ENCODE measurements at places on chromosomes 16 and 17.

GRCh38 chr16:1364510-1364909 is 12.8 kb downstream of the GNPTG start:
- DNase-seq: no peak

GRCh38 chr17:48678141-48678971 is 44.0 kb downstream of the PRAC1 start:
- DNase-seq: peak; percentile 52

DNA sequence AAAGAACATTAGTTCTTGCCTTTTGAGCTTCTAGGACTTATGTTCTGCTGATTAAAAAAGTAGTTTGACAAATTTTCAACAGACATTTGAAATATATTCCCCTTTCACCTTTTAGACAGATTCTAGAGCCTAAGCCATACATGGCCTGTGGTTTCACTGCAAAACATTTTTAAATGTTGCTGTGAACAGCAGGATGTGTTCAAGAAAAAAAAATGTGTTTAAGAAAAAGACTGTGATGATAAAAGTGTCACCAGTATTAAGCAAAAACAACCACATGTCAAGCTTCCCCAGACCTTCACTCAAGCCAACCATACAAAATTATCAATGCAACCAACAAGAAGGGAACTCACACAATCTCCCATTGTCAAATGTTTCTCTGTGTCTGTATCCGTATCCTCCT is 103.5 kb downstream of the SYCE1L start:
- no peak for DNase-seq

GRCh38 chr17:33786478-33786877 is 468.6 kb upstream of the CCL2 start:
- DNase-seq: no peak

GRCh38 chr16:11094857-11095565 is 150.6 kb downstream of the CLEC16A start:
- DNase-seq: no peak

DNA sequence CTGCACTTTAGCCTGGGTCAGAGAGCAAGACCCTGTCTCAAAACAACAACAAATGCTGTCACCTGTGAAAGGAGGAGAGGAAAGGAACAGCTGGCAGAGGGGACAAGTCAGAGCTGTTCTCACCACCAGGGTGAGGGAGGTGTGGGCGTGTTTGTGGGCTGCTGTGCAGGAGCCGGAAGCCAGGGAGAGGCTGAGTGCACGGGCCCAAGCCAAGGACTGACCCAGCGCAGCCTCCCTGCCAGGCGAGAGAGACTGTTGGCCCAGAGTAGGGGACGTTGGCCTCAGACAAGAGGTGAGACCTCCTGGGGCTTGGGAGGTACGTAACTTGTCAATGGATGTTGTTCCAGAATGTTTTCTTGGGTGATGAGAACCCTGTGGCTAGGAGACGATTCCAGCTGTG is 10.7 kb downstream of the SPNS2 start:
- DNase-seq: no peak

DNA sequence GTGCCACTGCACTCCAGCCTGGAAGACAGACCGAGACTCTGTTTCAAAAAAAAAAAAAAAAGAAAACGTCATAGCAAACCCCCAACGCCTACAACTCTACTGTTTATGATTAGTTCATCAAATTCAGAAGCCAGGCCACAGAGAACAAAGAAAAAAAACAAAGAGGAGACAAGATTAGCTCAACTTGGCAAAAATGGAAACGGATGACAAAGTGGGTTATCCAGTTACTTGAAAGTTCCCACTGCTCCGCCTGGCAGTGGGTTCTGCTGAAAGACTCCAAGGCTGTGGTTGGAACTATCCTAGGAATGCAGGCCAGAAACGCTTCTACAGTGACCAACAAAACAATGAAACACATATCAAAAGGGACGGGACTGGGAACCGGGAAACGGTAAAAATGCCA is 53.1 kb downstream of the MRM3 start:
- DNase-seq: peak; percentile 100

- peak; percentile 100 for DNase-seq
Observed at GRCh38 chr16:84851192-84852127, 31.7 kb downstream of the CRISPLD2 start.

- DNase-seq: peak; percentile 10
Observed at GRCh38 chr17:50916708-50917417, 50.7 kb upstream of the TOB1 start.

DNA sequence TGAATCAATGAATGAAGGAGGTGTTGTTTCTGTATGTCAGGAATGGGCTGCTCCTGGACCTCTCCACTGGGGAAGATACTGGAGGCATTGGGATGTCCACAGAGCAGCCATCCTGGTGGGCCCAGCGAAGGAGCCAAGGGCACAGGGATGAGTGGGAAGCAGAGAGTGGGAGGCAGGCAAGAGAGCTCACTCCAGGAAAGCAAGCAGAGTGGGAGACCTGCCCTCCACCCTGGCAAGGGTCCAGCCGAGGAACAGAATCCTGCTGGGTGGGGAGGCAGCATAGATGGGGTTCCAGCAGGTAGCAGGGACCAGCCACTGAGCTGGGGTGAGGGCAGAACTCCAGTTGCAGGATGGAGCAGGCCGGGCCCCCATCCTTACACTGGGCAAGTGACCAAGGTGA is 71.9 kb upstream of the AMZ2 start:
- DNase-seq: no peak

- DNase-seq: no peak
Observed at GRCh38 chr17:78781893-78782304, at the start of gene CYTH1. TSS of gene CYTH1 (minus strand) at chr17:78782273. CDS start at chr17:78782223, 50 bp downstream.

DNA sequence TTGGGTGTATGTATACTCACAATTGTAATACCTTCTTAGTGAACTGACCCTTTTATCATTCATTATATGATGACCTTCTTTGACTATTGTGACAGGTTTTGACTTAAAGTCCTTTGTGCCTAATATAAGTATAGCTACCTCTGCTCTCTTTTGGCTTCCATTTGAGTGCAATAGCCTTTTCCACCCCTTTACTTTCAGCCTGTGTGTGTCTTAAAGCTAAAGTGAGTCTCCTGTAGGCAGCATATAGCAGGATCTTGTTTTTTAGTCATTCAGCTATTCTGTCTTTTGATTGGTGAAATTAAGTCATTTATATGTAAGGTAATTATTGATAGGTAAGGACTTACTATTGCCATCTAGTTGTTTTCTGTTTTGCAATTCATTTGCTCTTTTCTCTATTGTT is 15.9 kb upstream of the TBX4 start:
- no peak for DNase-seq
